8988T (cell line): ENCODE measurements at places on chromosomes 13 and 19.

- DNase-seq = no peak
These were observed 54.5 kb downstream of the NUFIP1 start for GRCh38 chr13:44934724-44935123.

- DNase-seq = no peak
These were observed 514.5 kb upstream of the KLHL1 start for GRCh38 chr13:70622796-70623195.

GRCh38 chr13:74576420-74576819, 442.2 kb upstream of the KLF12 start:
- DNase-seq = no peak

- no peak for DNase-seq
These were observed 20.6 kb downstream of the GRIN2D start for GRCh38 chr19:48413879-48414587.

DNA sequence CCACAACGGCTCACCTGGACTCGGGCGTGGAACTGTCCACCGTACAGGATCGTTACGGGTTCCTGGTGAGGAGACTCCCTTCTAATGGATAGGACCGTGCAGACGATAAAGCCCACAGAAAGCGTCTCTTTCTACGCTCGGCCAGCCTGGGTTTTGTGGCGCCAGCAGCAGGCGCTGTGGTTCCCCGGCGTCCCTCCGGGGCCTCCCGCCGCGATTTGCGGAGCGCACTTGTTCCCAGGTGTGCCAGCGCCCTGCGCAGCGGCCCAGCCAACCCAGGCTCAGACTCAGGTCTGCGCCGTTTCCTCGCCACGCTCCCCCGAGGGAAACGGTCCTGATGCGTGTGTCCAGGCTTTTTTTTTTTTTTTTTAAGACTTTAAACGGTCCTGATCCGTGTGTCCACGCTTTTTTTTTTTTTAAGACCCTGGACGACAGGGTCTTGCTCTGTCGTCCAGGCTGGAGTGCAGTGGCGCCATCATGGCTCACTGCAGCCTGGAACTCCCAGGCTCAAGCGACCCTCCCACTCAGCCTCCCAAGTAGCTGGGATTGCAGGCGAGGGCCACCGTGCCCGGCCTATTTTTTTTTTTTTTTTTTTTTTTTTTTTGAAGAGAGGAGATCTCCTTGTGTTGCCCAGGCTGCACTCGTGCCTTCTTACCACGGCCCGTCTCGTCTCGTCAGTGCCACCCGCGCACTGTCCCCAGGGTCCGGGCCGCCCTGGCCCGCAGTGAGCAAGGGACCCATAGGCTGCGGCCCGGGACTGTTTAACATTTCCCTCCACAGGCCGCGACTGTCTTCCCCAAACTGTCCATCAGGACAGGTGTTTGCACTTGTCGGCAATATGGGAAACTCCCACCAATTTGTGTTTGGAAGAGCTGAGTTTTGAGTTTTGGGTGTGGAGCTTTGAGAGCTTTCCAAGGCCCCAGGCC, 23.8 kb downstream of the GJA3 start:
- DNase-seq = peak; percentile 60

GRCh38 chr13:95579303-95579702, 26.8 kb downstream of the CLDN10 start:
- no peak for DNase-seq

GRCh38 chr13:32124743-32125142, 93.2 kb downstream of the FRY start:
- DNase-seq = no peak
